ENCODE measurements at places on chromosomes 5 and 9.

GRCh38 chr5:35134278-35135030 is 86.7 kb upstream of the AGXT2 start:
- DNase-seq, result no peak

DNA sequence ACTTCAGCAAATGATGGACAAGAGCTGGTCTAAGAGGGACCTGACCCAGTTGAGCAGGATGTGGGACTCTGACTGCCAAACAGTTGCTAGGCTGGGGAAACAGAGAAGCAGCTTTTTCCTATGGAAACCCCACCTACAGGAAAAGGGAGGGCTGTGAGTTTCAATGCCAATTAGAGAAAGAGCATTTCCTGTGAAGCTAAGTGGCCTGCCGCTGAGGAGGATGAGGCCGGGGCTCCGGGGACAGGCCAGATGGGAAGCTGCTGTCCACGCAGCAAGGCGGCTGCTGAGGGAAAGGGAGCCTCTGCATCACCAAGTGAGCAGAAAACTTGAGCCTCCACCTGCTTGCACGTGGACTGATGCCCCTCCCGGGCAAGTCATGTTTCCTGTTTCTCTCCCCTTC is at the start of gene PCDH12:
PCDH12 (minus strand) TSS at position 90 of the 400 bp plus-strand sequence. CDS start 351 bp downstream, outside the sequence.
- DNase-seq, result no peak

- no peak for DNase-seq
Measured at GRCh38 chr5:83522446-83522845, 50.9 kb downstream of the VCAN start.

GRCh38 chr5:34534523-34535103 is 121.5 kb upstream of the RAI14 start:
- no peak for DNase-seq

DNA sequence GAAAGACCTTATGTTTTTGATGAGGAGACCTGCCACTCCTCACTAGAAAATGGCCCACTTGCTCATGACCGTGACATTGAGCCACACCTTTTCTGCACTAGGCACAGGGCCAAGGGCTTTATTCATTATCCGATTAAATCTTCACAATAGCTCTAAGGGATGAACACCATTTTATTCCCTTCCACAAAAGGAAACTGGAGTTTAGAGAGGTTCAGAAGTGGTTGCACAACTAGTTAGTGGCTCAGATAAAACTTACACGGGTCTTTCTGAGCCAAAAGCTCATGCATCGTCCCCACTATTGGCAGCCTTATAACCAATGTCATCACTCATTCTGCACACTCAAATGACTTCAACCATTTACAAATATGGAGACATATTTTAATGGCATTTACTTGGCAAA is 39.4 kb downstream of the SUSD1 start:
- no peak for DNase-seq

GRCh38 chr5:82208371-82208770 is 69.8 kb downstream of the RPS23 start:
- DNase-seq, result no peak

DNA sequence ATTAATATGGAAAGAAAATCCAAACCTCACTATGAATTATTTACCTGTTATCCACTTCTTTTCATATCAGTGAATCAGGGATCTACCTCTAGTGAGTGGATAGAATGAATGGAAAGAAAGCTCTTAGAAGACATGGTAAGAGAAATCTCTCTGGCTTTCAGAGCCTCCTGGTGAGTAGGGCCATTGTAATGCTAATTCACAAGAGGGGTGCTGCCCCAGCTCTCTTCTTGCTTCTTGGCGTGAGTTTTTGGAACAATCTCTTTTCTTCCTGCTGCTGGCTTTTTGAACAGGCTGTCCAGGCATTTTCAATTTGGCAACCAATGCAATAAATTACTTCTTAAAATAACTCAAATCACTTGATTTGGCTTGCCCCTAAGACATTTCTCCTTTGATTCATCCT is 49.9 kb upstream of the KCNN2 start:
- DNase-seq, result no peak

DNA sequence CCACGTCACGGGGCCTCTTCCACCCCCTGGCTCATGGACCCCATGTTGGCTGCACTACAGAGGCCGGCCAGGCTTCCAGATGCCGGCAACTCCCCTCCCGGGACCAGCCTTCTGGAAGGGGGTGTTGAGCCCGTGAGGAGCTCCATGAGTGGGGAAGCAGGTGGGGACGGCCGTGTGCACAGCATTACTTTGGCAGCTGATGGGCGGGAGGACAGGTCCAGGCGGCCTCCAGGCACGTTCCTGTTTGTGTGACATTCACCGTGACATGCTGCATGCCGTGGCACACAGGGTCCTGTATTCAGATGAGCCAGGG is 29.1 kb upstream of the ABO start:
- DNase-seq, result peak; percentile 3

GRCh38 chr5:60023255-60023654 is 129.7 kb upstream of the PDE4D start:
- DNase-seq, result no peak

GRCh38 chr9:24073007-24073592 is 247.1 kb upstream of the ELAVL2 start:
- no peak for DNase-seq

DNA sequence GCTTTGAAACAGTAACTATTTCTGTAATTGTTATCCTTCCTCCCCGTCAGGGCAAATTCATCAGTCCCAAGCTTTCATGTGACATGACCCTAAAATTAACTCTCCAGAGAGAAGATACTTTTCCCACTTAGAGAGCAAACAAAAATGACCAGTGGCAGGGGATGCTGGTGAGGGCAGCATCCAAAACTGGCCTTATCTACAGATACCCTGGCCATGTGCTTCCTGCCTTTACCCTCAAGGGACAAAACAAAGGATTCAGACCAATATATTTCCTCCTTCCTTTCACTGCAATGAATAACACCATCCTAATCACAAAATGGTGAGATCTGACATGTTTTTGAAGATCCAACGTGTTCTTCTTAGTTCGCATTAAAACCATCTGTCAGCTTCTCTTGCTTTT is 267.2 kb downstream of the MAN2A1 start:
- no peak for DNase-seq

DNA sequence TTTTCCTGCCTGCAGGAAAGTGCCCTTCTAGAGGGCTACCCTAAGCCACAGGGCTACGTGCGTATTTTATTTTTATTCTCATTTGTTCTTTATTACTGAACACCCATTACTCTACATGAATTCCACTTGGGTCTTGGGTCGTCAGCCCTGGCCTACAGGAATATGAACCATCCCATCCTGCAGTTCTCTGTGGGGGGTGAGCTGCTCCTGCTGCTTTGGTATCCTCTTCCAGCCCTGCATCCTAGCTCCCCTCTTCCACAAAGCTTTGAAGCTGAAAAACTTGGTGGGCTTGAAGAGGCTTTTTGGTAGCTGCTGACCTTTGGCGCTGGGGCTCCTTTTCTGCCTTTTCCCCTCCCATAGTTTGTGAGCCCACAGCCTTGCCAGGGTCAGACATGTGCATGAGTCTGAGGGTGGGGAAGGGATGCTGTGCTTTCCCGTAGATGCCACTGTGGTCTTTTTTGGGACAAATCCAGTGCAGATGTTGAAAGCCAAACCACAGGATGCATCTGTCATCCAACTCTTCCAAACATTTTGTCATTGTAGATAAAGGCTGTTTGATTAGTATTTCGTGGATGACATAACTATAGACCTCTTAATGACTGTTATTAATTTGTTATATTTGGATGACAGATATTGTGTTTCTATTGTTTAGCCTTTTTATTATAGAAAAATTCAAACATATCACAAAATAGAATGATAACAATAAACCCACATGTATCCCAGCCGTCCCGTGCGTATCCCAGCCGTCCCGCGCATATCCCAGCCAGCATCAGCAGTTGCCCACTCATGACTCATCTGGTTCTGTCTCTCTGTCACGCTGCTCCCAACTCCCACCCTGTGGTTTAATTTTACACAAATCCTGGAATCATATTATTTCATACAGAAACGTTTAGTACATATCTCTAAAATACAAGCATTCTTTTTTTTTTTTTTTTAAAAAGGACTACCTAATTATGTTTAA is 43.9 kb downstream of the SLC46A2 start:
- DNase-seq, result no peak

- no peak for DNase-seq
Measured at GRCh38 chr5:124828731-124829234, 82.3 kb upstream of the ZNF608 start.

- DNase-seq, result no peak
Measured at GRCh38 chr9:130938652-130939404, at the start of gene FIBCD1. Gene FIBCD1 (minus strand): TSS chr9:130939247. CDS start chr9:130938607, 640 bp downstream.

GRCh38 chr5:76849419-76850291 is at the start of gene S100Z:
Gene S100Z (plus strand): TSS chr5:76850014. CDS start chr5:76875360, 25,346 bp downstream.
- DNase-seq, result no peak

GRCh38 chr5:66553368-66553912 is 42.8 kb upstream of the MAST4 start:
- DNase-seq, result no peak

DNA sequence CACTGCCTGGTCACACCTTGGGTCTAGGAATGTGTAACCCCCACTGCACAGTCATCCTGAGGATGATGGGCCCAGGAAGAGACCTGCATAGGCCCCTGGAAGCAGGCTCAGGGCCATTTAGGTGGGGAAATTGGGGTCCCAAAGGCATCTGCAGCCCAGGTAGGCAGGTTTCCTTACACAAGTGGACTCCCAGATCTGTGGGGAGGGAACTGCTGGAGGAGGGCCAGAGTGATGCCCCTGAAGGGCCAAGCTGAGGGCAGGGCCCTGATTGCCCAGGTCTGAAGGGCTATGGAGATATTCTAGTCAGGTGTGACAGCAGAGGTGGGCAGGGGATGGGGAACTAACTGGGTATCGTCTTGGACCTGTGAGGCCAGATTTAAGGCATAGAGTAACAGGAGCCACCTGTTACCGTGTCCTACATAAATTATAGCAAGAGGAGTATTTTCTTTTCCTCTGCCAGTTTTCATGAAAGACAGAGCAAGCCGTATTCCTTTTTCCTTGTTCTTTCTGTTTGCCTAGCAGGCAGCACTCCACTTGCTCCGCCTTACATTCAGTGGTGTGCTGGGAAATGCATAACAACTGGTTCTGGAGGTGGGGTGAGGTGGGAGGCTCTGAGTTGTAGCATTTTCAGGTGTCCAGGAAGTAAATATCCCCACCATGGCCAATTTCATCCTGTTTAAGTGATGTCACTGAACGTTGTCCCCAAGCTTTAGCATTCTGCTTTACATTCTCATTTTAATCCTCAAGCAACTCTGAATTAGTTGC is 41.3 kb downstream of the PPARGC1B start:
- no peak for DNase-seq

DNA sequence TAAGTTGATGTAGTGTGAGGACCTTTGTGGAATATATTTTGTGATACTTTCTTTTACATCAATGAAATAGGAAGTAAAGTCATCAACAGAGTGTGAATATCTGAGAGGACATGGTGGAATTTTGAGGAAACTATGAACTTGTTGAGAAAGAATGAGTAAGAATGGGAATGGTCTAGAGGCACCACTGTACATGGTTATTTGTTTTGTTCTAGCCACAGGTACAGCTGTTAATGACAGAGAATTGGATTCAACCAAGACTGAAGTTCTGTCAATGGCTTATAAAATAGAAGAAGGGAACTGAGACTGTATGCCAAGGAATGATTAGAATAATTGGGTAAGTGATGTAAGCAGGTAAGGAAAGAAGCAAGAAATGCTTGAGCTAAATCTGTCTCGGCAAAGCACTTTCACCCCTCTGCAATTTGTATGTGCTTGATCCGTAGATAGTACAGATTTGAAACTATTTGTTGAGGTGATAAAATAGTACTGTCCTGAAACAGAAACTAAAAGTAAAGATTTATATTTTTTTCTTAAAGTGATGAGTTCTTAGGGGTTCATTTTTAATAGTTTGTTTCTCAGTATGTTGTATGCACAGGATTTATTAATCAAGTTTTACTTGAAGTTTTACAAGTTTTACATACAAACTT is 468.8 kb upstream of the SMC2 start:
- no peak for DNase-seq

GRCh38 chr5:74993743-74994142 is 58.6 kb downstream of the GCNT4 start:
- DNase-seq, result no peak

- no peak for DNase-seq
Measured at GRCh38 chr5:151312756-151313324, 9.3 kb upstream of the SLC36A3 start.

DNA sequence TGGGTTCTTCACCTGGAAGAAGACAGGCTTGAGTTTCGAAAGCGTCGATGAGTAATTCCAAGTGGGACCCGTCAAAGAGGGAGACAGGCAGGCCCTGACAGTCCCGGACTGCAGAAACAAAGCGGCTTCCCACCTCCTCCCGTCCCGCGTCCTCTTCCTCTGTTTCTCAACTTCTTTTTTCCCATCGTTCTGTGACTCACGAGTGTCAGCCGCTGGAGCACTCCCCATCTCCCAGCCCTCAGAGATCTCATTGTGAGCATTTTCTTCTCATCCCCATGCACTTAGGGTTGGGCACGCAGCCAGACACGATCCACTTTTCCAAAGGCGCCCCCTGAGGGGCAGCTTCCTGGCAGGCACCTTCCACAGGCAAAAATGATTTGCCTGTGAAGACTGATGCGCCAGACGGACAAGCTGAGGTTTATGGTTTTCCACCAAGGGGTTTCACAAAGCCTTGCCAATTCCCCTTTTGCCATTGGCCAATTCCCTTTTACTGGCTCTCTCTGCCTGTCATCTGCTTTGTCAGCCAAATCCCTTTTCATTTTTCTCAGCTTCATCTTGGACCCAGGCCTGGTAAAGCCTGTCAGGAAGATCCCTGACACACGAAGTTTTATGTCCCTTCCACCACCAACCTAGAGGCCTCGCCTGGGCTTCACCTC is 86.5 kb upstream of the ANKRD55 start:
- no peak for DNase-seq

DNA sequence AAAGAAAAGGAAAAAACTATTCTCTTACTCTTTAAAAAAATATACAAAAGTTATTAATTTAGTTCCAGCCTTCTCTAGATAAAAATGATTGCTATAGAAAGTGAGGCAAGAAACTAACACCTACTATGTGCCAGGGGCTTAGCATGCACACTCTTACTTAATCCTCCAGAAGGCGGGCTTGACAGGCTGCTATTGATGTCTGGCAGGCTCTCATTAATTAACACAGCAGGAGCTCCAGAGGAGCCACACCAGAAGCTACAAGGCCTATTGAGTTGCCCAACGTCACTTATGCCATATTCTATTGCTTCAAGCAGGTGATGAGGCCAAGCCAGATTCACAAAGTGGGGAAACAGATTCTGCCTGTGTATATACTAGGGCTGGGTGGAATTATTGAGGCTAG is 54.6 kb upstream of the CLINT1 start:
- DNase-seq, result no peak

GRCh38 chr5:139856714-139857113 is 61.1 kb downstream of the PSD2 start:
- no peak for DNase-seq

DNA sequence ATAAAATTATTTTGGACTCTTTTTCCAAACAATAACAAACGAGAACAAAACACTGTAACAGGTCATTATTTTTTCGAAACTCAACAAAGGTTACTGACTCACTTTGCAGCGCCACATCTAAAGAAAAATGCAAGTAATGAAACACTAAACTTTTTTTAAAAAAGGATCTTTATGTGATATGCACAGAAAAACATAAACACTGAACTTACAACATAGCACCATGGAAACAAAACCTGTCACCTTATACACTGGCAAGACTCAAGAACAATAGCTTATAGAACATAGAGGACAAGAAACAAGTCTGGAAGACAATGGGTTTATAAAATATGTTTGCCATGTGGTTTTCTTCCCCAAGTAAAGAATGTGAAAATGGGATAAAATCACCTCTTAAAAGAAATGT is 85.2 kb downstream of the AUH start:
- no peak for DNase-seq

- no peak for DNase-seq
Measured at GRCh38 chr5:175457466-175457865, 13.5 kb upstream of the DRD1 start.

- DNase-seq, result no peak
Measured at GRCh38 chr5:114360357-114360756, 1.5 kb upstream of the KCNN2 start.
